Non-pigmented ciliary epithelial cell (primary cell): ENCODE measurements at places on chromosomes 7 and 10.

- no peak for DNase-seq
Measured at GRCh38 chr10:3347413-3348182, 175.0 kb upstream of the PITRM1 start.

- DNase-seq = no peak
Measured at GRCh38 chr10:24434961-24435360, 226.0 kb downstream of the KIAA1217 start.

GRCh38 chr7:17472939-17473338, 174.5 kb downstream of the AHR start:
- no peak for DNase-seq

- DNase-seq = no peak
Measured at GRCh38 chr10:109040622-109041021, 882.7 kb downstream of the XPNPEP1 start.

- peak; percentile 75 for DNase-seq
Measured at GRCh38 chr10:110323503-110323902, 18.8 kb upstream of the SMNDC1 start.

- DNase-seq = no peak
Measured at GRCh38 chr10:18219146-18219545, 78.9 kb downstream of the CACNB2 start.

DNA sequence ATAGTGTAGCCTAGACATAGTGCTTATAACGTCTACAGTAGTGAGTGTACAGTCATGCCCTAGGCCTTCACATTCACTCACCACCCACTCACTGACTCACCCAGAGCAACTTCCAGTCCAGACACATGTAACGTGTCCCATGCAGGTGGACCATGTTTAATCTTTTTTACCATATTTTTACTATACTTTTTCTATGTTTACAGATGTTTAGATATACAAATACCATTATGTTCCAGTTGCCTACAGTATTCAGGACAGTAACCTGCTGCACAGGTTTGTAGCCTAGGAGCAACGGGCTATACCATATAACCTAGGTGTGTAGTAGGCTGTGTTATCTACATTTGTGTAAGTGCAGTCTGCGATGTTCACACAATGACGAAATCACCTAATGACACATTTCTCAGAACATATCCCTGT, 11.0 kb downstream of the MPP7 start:
- DNase-seq = peak; percentile 77

DNA sequence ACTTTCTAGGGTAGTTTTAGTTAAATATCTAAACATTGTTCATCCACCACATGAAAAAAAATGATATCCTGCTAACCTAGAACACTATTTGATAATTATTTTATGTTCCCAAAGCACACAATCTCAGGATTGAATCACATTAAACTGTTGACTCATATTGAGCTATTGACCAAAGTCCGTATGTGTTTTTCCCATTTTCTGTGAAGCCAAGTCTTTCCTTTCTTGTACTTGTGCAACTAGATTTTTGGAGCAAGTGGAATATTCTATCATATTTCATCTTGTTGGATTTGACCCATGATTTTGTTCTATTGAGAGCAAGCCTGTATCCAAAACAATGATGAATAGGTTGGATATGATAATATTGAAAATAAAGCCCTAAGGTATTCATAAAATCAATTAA, 164.6 kb downstream of the SKAP2 start:
- DNase-seq = no peak

GRCh38 chr10:95850791-95851190, 57.0 kb upstream of the CC2D2B start:
- no peak for DNase-seq

- no peak for DNase-seq
Measured at GRCh38 chr10:44126291-44126717, 258.6 kb downstream of the CXCL12 start.

- DNase-seq = no peak
Measured at GRCh38 chr7:158255558-158255957, 332.1 kb downstream of the PTPRN2 start.

DNA sequence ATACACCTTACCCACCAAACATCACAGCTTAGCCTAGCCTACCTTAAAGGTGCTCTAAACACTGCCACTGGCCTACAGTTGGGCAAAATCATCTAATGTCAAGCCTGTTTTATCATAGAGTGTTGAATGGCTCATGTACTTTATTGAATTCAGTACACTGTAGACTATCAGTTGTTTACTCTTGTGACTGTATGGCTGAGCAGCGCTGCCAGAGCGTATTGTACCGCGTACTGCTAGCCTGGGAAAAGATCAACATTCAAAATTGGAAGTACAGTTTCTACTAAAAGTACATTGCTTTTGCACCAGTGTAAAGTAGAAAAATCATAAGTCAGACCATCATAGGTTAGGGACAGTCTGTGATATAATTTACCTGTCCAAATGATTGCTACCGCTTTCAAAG, 226.8 kb downstream of the PRPF18 start:
- DNase-seq = no peak

- no peak for DNase-seq
Measured at GRCh38 chr10:34396663-34397062, 418.4 kb downstream of the PARD3 start.

DNA sequence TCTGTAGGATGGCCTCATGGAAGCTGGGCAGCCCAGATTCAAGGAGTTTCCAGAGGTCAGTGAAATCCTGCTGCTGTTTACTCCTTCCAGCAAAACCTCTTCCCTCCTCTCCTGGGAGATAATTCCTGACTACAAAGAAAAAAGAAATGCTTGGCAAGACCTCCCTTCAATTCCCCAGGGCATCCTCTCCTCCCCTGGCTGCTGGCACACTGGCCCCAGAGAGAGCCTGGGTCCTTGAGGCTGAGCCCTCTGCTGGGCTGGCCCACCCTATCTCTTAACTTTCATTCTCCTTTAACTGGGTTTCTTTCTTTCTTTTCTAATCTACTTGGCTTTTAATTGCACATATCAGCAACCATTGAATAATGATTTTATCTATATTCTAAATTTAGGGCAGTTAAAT, 7.7 kb downstream of the DRGX start:
- DNase-seq = no peak

- no peak for DNase-seq
Measured at GRCh38 chr10:27724287-27724686, 21.3 kb downstream of the MKX start.

GRCh38 chr10:99393683-99394082, 36.7 kb downstream of the GOT1 start:
- no peak for DNase-seq

- DNase-seq = no peak
Measured at GRCh38 chr10:78617631-78618030, 451.1 kb upstream of the ZMIZ1 start.

DNA sequence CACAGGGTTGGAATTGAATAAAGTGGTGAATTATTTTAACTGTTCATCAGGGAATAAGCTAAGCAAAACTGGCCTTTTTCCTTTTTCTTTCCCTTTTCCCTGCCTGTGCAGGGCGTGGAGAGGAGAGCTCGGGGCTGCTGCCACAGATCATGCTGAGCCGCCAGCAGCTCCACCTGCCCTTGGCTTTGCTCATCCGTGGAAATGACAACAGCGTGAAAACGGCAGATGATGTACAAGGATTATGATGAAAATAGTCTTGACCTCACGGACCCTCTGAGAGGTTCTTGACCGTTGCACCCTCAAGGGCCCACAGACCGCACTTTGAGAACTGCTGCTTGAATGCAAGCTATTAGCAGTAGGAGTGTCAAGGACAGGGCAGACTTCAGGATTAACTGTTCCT, 10.6 kb downstream of the PPP2R2D start:
- no peak for DNase-seq

GRCh38 chr10:58479045-58479444, 33.6 kb upstream of the BICC1 start:
- DNase-seq = no peak

DNA sequence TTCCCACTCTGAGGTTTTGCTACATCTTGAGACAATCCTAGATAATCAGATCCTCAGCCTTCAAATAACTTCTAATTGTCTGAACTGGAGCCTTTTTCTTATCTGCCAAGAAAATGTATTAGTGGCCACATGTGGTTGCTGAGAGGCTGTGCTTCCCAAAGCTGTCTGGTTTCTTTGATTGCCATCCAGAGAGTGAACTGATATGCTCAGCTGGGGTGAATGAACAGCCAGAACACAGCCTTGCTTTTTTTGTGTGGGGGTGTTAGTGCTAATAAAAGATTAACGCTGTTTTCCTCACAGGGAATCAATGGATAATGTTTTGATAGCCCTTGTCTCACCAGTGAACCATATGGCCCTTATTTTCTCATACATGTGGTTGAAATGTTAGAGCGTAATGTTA, 66.9 kb downstream of the BBS9 start:
- DNase-seq = no peak

DNA sequence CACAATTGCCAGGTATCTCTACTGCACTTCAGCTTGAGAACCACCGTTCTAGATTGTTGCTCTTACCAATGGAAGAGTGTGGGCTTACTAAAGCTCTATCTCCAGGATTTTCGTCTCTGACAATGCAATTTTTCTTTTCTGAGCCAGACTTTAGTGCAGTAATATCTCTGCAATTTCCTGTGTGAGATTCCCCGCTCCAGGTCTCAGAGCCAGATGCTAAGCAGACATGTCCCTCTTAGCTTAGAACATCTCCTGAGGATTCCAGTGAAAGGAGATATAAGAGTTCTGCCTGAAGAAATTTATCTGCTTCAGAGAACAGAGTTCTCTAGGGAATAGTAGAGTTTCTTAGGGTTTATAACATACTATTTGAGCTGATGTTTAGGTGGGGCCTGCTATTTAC, 82.0 kb downstream of the SND1 start:
- DNase-seq = no peak

DNA sequence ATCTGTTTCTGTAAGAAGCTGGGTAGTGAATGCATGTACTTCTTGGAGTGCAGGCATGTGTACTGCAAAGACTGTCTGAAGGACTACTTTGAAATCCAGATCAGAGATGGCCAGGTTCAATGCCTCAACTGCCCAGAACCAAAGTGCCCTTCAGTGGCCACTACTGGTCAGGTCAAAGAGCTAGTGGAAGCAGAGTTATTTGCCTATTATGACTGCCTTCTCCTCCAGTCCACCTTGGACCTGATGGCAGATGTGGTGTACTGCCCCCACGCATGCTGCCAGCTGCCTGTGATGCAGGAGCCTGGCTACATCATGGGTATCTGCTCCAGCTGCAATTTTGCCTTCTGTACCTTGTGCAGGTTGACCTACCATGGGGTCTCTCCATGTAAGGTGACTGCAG, 18.9 kb upstream of the TMEM140 start:
- DNase-seq = no peak

DNA sequence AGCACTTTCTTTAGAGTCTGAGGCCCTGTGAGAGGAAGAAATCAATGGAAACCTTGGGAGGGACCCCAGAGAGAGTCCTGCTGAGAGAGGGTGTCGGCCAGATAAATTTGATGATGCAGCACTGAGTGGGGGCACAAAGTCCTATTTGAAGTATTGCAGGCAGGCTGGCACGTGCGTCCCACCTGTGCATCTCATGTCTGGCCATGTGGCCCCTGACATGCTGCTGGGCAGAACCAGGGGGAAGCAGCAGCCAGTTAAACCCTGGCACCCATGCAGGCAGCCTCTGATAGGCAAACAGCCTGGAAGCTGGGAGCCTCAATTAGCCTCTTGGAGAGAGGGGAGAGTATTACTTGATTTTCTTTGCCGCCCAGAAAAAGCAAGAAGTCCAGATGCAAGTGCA, 180.9 kb downstream of the PLXNA4 start:
- DNase-seq = no peak

DNA sequence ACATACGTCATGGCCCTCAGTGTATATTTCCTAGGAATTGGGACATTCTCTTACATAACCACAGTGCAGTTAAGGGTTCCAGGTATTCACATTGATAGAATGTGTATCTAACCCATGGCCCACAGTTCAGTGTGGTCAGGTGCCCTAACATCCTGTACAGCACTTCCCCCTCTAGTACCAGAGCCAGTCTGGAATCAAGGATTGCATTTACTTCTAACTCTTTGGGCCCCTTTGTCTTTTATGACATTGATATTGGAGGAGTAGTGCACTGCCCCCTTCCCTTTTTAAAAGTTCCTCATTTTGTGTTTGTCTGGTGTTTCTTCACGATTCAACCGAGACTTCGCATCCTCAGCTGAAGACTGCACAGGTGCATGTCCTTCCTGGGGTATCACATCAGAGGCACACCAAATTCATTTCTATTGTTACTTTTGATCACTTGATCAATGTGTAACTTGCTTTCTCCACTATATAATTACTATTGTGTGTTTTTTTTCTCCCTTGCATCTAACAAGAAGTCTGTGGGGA, 22.4 kb upstream of the NPFFR1 start:
- DNase-seq = no peak

DNA sequence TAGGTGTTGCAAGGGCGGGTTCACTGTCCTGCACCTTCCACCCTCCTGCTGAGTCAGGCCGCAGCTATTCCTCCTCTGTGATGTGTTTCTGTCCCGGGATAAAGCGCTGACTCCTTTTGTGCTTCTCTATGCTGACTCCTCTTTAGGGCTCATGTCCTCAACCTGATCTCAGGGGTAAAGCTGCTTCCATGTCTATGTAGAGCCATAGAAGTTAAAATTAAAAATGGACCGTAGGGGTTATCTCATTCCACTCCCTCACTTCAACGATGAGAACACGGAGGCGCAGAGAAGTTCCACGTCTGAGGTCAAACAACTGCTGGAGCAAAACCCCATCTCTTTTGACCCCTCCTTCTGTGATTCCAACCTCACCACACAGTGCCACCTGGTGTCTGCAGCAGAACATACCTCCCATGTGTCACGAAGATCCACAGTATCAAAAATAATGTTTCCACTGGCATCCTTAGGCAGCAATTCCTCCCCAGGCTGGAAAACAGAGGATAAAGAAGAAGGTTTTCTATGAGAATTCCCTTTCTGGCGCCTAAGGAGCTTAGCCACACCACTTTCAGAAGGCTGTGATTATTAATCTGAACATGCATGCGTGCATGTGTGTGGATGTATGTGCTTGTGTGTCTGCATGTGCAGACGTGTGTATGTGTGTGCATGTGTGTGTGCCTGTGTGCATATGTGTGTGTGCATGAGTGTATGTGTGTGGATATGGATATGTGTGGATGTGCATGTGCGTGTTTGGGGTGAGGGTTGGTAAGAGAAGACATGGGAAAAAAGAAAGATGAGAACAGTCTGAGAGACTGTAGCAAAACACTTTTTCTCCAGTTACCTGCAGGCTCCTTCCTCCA, 81.2 kb upstream of the UCN3 start:
- no peak for DNase-seq

DNA sequence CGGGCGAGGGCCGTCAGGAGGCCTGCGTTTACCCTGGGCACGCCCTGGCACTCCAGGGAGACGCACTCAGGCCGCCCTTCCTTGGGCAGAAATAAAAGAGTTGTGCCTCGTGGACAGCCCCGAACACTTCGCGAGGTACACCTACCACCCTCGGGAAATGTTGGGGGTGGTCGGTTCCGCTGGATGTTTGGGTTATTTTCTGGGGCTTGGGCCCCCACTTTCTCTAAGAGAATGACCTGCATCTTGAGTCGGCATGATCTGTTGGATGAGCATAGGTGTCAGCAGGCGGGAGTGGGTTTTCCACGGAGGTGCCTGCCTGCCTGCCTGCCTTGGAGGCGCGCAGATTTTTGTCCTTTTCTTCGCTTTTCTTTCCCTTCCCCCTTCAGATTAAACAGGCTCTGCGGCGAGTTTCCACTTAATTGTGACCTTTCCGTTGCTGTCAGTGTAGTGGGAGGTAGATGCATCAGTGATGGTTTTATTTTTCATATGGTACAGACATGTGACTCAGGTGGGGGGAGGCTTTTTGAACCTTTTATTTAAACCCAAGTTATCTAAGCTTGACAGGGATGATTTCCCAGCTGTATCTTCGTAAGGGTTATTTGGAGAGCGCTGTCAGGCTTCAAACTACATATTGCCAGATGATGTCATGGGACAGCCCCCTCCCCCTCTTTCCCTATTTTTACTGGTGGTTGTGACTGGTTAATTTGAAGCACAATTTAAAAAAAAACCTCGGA, 661 bp downstream of the HECTD2 start:
- no peak for DNase-seq
